Epithelial cell of umbilical artery (primary cell): ENCODE measurements at places on chromosomes 12 and 14. TPM values are rescaled to one million over a fixed set of nuclear protein-coding genes. Genes with fewer than 3 reads are reported as not detected.

The SLC25A47 gene
- not detected in 2 replicates for total RNA-seq

The SOX5 gene
- 0.30 and 0.97 TPM in 2 replicates for total RNA-seq

The TOMM20L gene
- total RNA-seq, result not detected in 2 replicates

The A2M gene
- total RNA-seq, result 3.5 and 6.5 TPM in 2 replicates

The HOXC13 gene
- total RNA-seq, result not detected in 2 replicates

The DLK1 gene
- not detected in 2 replicates for total RNA-seq

The RILPL1 gene
- total RNA-seq, result 5.2 and 6.5 TPM in 2 replicates

The CABP1 gene
- not detected in 2 replicates for total RNA-seq

The ABCC9 gene
- under 0.01 and 0.15 TPM in 2 replicates for total RNA-seq

The DAD1 gene
- 364 and 527 TPM in 2 replicates for total RNA-seq

The SPIC gene
- not detected in 2 replicates for total RNA-seq

The NGB gene
- total RNA-seq, result not detected in 2 replicates

The CLEC6A gene
- not detected in 2 replicates for total RNA-seq

The ACOT6 gene
- 0.30 TPM in 1 of 2 replicates, not detected in the other for total RNA-seq

The SCN8A gene
- 16.9 and 40.0 TPM in 2 replicates for total RNA-seq

The REP15 gene
- total RNA-seq, result 0.97 and 1.7 TPM in 2 replicates

The LALBA gene
- not detected in 2 replicates for total RNA-seq

The ERP27 gene
- total RNA-seq, result 0.15 and 0.32 TPM in 2 replicates

The CCDC60 gene
- total RNA-seq, result not detected in 2 replicates

The TSHR gene
- not detected in 2 replicates for total RNA-seq
